Tibial nerve (tissue), 4 donors: ENCODE measurements at places on chromosomes 5 and 9. TPM values are rescaled to one million over a fixed set of nuclear protein-coding genes. Genes with fewer than 3 reads are reported as not detected.
A peak's percentile ranks its signal among the peaks of the same experiment; 100 is the strongest.

GRCh38 chr5:3602785-3603502, 7.3 kb downstream of the IRX1 start:
- no peak overlapping the region for H3K27ac ChIP-seq
- H3K4me3 ChIP-seq = no peak overlapping the region
- peaks cover 17% of the 10 kb centered on the region for H3K4me1 ChIP-seq

C6 gene
- total RNA-seq = 9.6 TPM

DNA sequence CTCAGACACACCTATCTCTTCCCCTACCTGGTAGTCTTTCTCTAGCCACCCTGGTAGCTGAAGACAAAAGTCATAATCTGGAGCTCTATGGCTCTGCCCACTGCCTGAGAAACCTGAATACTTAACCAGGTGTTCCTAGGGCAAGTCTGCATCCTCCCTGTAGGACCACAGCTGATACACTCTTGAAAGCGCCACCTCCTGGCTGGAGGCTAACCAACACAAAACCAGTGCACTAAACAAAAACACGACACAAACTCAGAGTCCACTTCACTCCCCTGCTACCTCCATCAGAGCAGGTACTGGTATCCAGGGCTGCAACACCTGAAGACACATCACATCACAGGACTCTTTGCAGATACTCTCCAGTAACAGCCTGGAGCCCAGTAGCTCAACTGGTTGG, 84.6 kb upstream of the ANXA1 start:
- no peak for DNase-seq
- H3K4me1 ChIP-seq = no peaks in the 10 kb centered on the region
- no peak overlapping the region for H3K4me3 ChIP-seq
- no peaks in the 10 kb centered on the region for H3K36me3 ChIP-seq
- H3K27ac ChIP-seq = no peak overlapping the region

DNA sequence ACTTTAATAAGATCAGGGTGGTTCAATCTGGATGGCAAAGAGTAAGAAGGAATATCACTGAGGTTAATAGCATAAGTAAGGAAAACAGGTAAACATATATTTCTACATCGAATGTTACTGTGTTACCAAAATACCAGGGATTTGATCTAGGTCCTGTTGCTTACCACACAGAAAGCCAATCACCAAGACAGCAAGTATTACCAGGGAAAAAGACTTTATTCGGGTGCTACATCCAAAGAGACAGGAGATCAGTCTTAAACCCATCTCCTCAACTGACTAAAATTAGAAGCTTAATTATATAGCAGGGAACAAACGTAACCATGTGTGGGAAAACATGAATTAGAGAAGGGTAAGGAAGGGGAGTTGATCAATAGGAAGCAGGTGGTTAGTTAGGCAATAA, 500.1 kb downstream of the EFNA5 start:
- no peaks in the 10 kb centered on the region for H3K27me3 ChIP-seq
- no peak overlapping the region for H3K27ac ChIP-seq
- H3K4me1 ChIP-seq = no peaks in the 10 kb centered on the region
- H3K36me3 ChIP-seq = no peaks in the 10 kb centered on the region
- H3K4me3 ChIP-seq = no peak overlapping the region

DNA sequence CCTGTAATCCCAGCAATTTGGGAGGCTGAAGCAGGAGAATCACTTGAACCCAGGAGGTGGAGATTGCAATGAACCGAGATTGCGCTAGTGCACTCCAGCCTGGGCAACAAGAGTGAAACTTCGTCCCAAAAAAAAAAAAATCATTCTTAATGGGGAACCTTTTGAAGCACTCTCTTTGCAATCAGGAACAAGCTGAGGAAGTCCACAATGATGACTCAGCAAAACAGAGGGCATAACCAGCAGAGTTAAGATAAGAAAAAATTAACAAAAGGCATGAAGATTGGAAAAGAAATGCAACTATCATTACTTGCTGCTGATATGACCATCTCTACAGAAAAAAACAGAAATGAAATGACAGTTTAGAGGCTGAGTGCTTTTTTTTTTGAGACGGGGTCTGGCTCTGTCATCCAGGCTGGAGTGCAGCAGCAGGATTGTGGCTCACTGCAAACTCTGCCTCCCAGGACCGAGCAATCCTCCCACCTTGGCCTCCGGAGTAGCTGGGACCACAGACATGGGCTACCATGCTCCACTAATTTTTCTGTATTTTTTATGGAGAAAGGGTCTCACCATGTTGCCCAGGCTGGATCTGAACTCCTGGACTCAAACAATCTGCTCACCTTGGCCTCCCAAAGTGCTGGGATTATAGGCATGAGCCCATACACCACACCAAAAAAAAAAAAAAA, 88.0 kb downstream of the FNBP1 start:
- peaks cover 46% of the 10 kb centered on the region for H3K36me3 ChIP-seq
- H3K27ac ChIP-seq = peak overlapping the region; percentile 11
- no peaks in the 10 kb centered on the region for H3K27me3 ChIP-seq
- no peak for DNase-seq
- H3K4me3 ChIP-seq = no peak overlapping the region

LIX1 gene
- total RNA-seq = under 0.01 TPM

DNA sequence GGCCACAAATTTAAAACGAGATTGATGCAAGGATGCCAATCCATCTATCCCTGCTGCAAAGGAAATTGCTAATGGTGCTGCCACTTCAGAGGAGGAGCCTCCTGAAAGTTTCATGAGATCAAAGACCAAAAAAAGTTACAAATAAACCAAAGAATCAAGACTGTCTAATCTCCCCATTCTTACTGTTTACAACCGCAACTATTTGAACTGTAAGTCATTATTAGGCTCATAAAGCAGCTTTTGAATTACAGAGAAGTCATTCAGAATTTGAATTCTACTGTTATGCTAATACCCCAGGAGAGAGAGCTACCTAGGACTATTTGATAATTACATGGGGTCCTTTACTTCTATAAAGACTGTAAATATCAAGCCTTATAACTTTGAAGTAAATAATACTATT, 1613.6 kb upstream of the WWC1 start:
- no peak for DNase-seq
- H3K36me3 ChIP-seq = no peaks in the 10 kb centered on the region
- no peak overlapping the region for H3K27ac ChIP-seq
- no peaks in the 10 kb centered on the region for H3K4me1 ChIP-seq

- peak; percentile 12 for DNase-seq
- H3K27me3 ChIP-seq = no peaks in the 10 kb centered on the region
- no peak overlapping the region for H3K4me3 ChIP-seq
- H3K27ac ChIP-seq = no peak overlapping the region
These were observed 90.9 kb upstream of the BOD1 start for GRCh38 chr5:173707392-173707791.

GRCh38 chr5:143582869-143583268, 179.4 kb upstream of the NR3C1 start:
- no peak for DNase-seq
- H3K27ac ChIP-seq = no peak overlapping the region
- no peaks in the 10 kb centered on the region for H3K4me1 ChIP-seq

DMXL1 gene
- total RNA-seq = 101 TPM

DNA sequence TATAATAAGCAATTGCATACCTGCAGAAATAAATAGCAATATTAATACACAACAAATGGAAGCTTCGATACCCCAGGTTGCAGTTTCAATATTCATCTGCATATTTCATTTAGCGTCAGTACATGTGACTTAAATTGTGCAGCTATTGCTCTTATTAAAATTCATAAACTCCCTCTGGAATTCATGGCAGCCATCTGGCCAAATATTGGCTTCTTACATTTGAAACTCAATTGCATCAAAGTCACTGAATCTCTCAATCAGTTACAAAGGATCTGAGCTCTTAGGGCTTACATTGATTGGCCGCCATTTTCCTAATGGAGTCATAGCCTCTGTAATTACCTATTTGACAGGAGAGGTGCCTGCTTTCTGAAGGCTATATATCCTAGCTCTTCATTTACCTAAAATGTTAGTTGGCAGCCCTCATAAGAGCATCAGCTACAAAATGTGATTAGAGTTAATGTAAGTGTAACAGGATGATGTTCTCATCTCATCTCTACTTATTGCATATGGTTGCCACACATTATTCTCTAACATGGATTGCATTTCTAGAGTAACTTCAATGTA, 453.5 kb downstream of the CAAP1 start:
- no peaks in the 10 kb centered on the region for H3K4me1 ChIP-seq
- no peak overlapping the region for H3K27ac ChIP-seq
- no peak for DNase-seq

DNA sequence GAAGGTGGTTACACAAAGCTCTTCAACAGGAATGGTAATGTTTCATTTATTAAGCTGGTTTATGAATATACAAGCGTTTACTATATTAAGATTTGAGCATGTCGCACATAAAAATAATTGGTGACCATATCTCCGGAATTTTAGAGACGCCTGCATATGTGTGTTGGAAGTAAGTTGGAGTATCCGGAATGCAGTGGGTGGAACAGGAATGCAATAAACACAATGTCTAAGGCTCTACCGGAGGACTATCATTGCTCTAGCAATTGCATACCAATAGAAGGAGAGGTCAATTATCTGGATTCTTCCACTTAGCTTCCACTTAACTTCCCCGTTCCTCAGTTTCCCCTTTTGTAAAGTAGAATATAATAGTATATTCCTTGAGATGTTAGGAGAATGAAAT, 1.1 kb upstream of the CEP78 start:
- H3K4me1 ChIP-seq = peaks cover 22% of the 10 kb centered on the region
- DNase-seq = no peak
- H3K27me3 ChIP-seq = no peaks in the 10 kb centered on the region
- H3K36me3 ChIP-seq = no peaks in the 10 kb centered on the region
- peak overlapping the region; percentile 76 for H3K4me3 ChIP-seq

GRCh38 chr9:130275156-130275555, 9.6 kb downstream of the HMCN2 start:
- H3K36me3 ChIP-seq = no peaks in the 10 kb centered on the region
- no peak overlapping the region for H3K27ac ChIP-seq
- H3K4me3 ChIP-seq = no peak overlapping the region
- H3K27me3 ChIP-seq = peaks cover 8% of the 10 kb centered on the region

DNA sequence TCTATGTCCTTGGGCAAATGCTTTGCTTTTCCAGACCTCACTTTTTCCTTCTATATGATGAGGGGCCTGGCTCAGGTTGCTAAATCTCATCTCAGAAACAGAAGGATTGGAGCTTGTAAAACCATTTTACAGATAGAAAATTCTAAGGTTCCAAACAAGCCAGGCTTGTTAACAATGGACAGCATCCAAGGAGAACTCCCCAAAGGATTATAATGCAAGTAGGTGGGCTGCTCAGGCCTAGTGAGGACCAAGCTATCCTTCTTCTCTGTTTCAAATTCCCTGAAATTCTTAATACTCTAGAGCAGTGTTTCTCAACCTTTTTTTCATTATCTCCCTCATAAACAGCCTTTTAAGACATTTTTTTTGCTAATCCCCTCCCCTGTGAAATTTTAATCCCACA, 269.8 kb downstream of the TMEM38B start:
- H3K27ac ChIP-seq = no peak overlapping the region
- no peaks in the 10 kb centered on the region for H3K4me1 ChIP-seq
- DNase-seq = no peak
- no peaks in the 10 kb centered on the region for H3K36me3 ChIP-seq

GRCh38 chr9:84567805-84568204, 101.7 kb upstream of the NTRK2 start:
- H3K27me3 ChIP-seq = no peaks in the 10 kb centered on the region
- H3K27ac ChIP-seq = no peak overlapping the region
- no peak overlapping the region for H3K4me3 ChIP-seq

GRCh38 chr5:139709582-139710318, 61.6 kb downstream of the CXXC5 start:
- DNase-seq = no peak
- H3K36me3 ChIP-seq = no peaks in the 10 kb centered on the region
- peak overlapping the region; percentile 21 for H3K27ac ChIP-seq
- peak overlapping the region; percentile 13 for H3K4me3 ChIP-seq

DMRT3 gene
- 0.39 TPM for total RNA-seq

DNA sequence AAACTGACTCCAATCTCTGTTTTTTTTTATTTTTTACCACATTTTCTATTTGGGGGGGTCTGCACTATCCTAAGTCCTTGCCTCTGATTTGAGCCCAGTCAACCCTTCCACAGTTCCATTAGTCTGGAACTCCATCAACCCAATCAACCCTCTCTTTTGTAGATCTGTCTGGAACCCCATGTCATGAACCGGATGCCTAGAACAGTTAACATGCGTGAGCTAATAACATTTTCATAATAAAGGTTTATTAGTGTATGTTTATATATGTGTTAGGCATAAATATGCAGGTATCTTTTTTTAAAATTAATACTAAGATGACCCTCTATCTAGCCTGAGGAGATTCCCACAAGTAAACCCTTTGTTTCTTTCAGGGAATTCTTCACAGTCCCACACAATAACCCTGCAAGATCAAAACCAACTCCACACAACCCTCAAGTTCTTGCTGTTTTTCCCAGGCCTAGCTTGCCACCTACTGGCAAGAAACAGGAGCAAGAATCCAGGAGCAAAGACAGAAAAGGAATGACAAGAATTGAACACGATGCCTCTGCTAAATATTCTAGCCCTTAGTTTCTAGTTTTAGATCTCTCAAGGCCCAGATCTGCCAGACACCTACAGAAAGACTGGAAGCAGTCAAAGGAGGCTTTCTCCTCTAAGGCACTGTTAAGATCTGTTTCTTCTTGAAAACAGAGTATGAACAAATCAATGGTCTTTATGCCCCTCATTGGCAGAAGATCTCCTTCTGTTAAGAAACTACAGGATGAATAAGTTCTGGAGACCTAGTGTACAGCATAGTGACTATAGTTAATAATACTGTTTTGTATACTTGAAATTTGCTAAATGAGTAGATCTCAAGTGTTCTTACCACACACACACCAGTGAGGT, 100.4 kb downstream of the TRIM36 start:
- H3K27me3 ChIP-seq = no peaks in the 10 kb centered on the region
- no peaks in the 10 kb centered on the region for H3K4me1 ChIP-seq
- no peaks in the 10 kb centered on the region for H3K36me3 ChIP-seq

TLR4 gene
- total RNA-seq = 14.0 TPM

DNA sequence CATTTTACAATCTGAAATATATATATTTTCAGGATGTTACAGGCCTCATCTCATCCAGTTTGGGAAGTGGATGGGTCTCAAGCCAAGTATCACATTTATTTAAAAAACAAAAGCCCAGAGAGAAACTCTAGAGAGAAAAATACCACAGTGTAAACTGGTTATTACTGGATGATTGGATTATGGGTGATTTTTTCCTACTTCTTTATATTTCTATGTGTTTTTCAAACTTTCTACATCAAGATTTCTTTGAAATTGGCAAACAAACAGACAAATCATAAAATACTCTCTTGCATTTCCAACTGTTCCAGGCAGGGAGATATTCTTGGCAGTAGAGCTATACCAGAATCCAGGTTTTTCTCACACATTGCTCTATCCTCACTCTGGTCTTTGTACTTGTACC, 116.0 kb upstream of the SMIM23 start:
- H3K4me1 ChIP-seq = peaks cover 9% of the 10 kb centered on the region
- no peaks in the 10 kb centered on the region for H3K36me3 ChIP-seq

PTGR1 gene
- 29.1 TPM for total RNA-seq

GRCh38 chr5:97125125-97125683, 17.2 kb downstream of the LIX1 start:
- H3K4me3 ChIP-seq = no peak overlapping the region
- H3K27ac ChIP-seq = no peak overlapping the region
- H3K4me1 ChIP-seq = no peaks in the 10 kb centered on the region
- DNase-seq = no peak
- no peaks in the 10 kb centered on the region for H3K36me3 ChIP-seq

HMGCS1 gene
- total RNA-seq = 20.9 TPM

PCDHGA12 gene
- 8.8 TPM for total RNA-seq

GRCh38 chr9:19231126-19231903, 822 bp downstream of the DENND4C start:
- no peaks in the 10 kb centered on the region for H3K27me3 ChIP-seq
- no peak for DNase-seq
- peak overlapping the region; percentile 97 for H3K4me3 ChIP-seq
- peak overlapping the region; percentile 92 for H3K27ac ChIP-seq
- no peaks in the 10 kb centered on the region for H3K36me3 ChIP-seq

SLCO6A1 gene
- total RNA-seq = not detected

ARL10 gene
- 12.0 TPM for total RNA-seq
